Inflammatory macrophage treated with lipopolysaccharide for 1 hour (primary cell): ENCODE measurements at places on chromosomes 3 and 15.
A peak's percentile ranks its signal among the peaks of the same experiment; 100 is the strongest.

DNA sequence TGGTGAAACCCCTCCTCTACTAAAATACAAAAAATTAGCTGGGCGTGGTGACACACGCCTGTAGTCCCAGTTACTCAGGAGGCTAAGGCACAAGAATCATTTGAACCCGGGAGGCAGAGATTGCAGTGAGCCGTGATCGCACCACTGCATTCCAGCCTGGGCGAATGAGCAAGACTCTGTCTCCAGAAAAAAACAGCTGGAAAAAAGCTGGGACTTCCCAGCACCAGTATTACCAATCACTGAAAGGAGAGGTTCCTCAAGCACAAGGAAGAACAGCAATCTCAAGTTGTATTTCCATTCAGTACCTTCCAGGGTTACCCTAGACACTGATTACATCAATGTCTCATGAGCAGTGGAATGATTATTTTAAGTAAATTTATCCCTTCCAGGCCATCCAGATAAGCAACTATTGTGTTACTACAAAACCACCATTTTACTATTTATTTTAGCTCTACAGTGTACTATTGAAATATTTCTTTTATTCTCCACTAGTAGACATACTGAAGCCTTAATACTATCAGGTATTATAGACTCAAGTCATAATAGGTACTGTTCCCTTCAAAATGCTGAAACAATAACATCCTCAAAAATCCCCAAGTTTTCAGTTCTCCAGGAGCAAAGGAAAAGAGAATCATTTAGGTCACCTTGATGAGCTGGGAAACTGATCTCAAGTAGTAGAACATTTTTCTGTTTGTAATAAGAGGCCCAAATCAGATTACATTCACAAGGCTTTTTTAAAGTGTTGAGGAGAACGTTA lies 54.8 kb upstream of the VGLL4 start:
- DNase-seq: no peak

DNA sequence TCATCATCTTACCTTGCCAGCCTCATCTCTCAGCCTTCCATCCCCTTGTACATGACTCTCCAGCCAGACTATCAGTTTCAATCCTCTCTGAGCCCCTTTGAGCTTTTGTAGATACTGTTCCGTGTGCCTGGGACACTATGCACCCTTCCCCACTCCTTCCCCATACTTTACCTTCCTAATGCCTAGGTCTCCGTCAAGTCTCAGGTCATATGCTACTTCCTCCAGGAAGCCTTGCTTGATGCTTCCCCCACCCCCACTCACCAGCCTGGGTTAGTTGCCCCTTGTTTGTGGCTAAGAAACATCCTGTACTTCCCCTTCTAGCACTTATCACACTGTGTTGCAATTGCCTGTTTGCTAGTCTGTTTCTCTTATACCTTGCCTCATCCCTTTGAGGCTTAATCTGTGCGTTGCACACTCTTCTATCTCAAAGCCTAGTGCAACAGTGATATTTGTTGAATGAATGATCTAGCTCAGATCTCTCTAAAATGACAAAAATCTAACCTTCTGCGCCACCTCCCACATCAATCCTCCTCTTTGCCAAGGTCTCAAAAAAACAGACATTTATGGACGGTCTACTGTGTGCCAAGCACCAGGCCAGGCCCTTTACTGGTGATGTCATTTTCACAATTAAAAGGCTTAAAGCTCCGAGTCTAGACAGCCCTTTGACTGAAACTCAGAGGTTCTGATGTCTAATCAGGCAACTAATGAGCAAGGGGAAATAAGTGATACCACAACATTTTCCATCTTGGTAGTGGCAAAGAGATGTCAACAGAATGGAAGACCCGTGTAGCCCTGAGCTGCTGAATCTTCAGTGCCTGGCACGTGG lies 6.5 kb upstream of the USP3 start:
- DNase-seq: peak; percentile 94

DNA sequence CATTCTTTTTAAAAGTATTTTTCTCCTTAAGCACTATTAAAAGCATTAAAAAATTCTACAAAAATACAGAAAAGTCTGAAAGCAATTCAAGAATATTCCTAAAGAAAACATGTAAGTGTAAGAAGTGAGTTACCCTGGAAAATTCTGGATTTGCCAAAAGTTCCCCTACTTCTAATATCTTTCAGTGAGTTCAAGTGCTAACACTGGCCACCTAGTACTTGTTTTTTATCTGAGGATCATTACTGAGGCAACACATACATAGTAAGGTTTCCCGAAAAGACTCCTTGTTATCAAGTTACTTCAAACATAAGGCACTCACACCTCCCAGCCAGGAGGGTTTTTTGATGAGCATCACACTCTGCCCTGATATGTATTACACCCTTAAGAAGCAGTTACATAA lies 158.4 kb downstream of the TIGIT start:
- no peak for DNase-seq

DNA sequence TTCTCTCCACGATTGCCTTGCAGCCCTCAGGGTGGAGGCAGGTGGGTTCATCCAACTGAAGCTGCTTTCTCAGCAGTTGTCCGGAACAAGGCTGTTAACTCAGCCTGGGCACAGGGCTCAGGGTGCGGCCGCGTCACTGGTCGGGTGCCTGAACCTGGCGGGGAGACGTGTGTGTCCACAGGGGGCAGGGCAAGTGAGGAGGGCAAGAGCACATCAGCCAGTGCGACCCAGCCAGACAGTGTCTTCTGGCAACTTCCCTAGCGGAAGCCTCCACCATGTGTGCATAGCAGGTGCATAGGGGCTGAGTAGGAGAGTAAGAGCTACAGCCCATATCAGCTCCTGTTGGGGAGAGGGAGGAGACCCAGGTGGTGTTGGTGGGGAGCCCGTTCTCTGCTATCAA lies 150.4 kb upstream of the THRB start:
- DNase-seq: no peak

- DNase-seq: peak; percentile 17
Measured at GRCh38 chr3:136856665-136857064, 5.3 kb upstream of the NCK1 start.

DNA sequence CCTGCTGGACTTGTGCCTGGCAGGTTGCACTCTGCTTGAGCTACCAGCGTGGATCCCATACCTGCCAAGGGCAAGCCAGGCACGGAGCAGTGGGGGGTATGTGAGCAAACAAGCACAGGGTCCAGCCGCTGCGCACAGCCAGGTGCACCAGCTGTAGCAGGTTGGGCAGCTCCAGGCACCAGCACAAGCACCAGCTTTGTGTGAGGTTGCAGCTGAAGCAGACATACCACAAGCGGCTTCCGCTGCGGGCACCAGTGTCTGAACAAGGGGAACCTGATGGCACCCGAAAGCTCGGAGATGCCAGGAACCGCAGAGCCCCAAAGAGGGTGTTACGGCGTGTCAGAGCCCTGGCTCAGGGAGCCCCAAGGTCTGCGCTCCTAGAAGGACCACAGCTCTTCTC lies 472.7 kb upstream of the ARL6 start:
- DNase-seq: no peak

GRCh38 chr15:68646696-68647095 lies 67.9 kb downstream of the CORO2B start:
- DNase-seq: peak; percentile 21

DNA sequence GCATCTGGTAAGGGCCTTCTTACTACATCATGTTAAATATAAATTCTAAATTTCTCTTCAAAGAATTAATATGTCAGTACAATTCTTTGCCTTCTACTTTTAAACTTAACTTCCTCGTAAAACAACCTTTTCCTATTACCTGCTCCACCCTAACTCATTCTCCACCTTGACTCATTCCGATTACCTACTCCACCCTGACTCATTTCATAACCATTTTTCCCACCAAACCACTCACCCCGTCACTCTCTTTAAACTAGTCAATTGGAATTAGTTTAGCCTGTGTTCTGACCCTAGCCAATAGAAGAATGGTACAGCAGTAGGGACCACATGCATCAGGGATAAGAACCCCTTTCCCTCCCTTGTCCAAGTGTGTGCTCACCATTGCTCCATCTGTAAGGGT lies 65.6 kb downstream of the PLSCR2 start:
- DNase-seq: no peak

DNA sequence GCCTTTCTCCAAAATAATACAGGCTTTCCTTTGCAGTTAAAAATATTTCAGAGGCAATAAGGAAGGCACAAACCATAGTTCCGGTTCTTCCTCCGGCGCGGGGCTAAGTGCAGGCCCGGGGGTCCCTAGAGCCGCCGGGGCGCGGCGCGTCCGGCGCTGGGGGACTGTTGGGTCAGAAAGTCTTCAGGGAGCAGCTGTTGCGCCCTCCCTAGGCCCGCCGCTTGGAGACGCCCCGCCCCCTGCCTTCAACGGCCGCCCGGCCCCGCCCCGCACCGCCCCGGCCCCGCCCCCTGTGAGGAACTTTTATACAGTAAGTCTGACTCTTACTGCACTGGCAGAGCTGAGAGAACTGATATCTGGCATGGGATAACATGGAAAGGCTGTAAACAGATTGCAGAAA lies 283.1 kb upstream of the ARL6 start:
- DNase-seq: no peak

DNA sequence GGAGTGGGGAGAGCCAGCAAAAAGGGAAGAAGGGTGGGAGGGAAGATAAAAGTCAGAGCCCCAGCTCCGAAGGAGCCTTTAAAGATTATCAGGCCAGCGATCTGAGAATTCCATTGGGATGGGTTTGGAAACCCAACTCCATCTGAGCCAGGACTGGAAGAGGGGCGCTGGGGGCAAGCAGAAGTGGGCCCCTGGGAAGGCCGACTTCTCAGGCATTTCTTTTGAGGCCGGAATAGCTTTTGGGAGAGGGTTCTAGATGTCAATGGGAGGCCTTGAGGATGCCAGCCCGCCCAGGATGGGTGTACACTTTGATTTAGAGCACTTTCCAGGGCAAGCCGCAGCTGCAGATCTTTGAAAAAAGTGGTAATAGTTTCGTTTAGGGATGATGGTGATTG lies 6.6 kb upstream of the SOX2 start:
- no peak for DNase-seq

DNA sequence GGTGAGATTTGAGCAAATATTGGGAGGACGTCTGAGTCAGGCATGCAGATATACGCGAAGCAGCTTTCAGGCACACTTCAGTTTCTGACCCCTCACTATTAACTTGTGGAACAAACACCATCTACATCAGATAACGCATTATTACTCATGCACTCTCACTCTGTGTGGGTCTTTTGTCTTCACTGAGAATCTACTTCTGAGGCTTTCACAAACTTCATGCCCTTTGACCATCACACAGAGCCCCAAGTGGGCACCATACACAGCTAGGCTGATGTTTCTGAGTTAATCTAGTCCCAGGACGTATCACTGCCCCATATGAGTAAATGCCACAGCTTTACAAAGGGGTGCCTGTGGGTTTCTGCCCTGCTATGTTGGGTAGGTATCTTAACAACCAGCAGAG lies 39.6 kb upstream of the IP6K2 start:
- DNase-seq: no peak

- no peak for DNase-seq
Measured at GRCh38 chr3:18246336-18247060, 178.6 kb downstream of the SATB1 start.

- no peak for DNase-seq
Measured at GRCh38 chr15:38961931-38962330, 397.3 kb upstream of the RASGRP1 start.

- no peak for DNase-seq
Measured at GRCh38 chr3:29484633-29485032, 203.8 kb downstream of the RBMS3 start.

GRCh38 chr3:57982561-57983243 lies 25.5 kb upstream of the FLNB start:
- DNase-seq: peak; percentile 59

- no peak for DNase-seq
Measured at GRCh38 chr15:80264031-80264430, 12.0 kb upstream of the CTXND1 start.

DNA sequence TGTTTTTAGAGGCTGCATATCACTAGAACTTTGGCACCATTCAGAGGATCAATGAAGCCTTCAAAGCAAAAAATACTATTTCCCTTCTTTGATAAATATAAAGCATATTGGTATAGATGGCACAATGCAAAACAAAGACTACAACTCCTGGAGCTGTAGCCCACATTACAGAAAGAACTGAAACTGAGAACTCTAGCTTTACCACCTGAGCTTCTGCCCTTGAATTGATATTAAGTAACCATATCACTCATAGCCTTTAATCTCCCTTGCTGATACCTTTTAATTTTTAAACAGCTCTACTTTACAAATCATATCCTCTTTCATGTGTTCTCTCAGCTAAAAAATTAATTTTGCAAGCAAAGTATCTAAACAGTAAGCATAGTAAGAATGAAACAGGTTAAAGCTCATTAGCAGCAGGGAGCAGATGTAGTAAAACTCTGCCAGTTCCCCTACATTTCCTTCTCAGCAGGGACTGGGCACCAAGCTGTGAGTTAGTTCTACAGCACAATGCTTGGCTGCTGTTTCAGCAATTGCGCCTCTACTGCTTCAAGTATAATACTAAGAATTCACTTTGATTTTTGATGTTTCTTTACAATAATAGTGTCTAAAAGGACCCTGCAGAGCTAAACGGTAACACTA lies 97.9 kb upstream of the NANOGP8 start:
- DNase-seq: no peak

GRCh38 chr3:72617424-72618024 lies 230.7 kb downstream of the SHQ1 start:
- no peak for DNase-seq

GRCh38 chr3:136932978-136933772 lies 24.6 kb upstream of the IL20RB start:
- peak; percentile 55 for DNase-seq

GRCh38 chr3:154243353-154243752 lies 80.9 kb downstream of the DHX36 start:
- DNase-seq: no peak

GRCh38 chr3:127853681-127854080 lies 31.4 kb upstream of the MGLL start:
- no peak for DNase-seq

DNA sequence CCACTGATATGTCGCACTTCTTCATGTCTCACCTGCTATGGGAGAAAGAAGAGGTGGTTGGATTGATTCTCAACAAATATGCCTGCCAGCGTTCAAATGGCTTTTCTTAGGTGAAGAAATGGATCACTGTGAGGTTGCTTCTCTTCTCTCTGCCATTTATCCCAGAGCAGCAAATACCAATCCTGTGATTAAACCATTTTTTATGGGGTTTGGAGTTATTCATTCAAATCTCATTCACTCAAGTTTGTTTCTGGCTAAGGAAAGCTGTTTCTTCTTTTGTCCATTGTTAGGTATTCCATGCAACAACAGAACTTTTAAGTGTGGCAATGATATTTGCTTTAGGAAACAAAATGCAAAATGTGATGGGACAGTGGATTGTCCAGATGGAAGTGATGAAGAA lies 12.2 kb upstream of the C3orf52 start:
- no peak for DNase-seq

- DNase-seq: no peak
Measured at GRCh38 chr3:123520656-123521055, 64.2 kb downstream of the HACD2 start.

DNA sequence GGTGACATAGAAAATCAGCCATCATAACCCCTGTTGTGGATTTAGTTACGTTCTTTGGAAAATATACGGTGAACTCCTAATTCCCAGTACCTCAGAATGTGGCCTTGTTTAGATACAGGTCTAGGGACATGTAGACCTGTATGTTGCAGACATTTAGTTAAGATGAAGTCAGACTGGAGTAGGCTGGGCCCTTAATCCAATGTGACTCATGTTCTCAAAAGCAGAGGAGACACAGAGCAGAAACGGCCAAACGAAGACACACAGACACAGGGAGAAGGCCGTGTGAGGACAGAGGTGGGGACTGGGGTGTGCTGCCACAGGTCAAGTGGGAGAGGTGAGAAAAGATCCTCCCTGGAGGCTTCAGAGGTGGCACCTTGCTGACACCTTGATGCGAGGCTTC lies 119.0 kb upstream of the PROK2 start:
- peak; percentile 21 for DNase-seq
